ENCODE measurements at places on chromosomes 11 and 22.

- no peak for DNase-seq
Measured at GRCh38 chr11:86639137-86639536, 33.3 kb downstream of the ME3 start.

- DNase-seq: peak; percentile 67
Measured at GRCh38 chr11:76793391-76794291, 10.5 kb downstream of the TSKU start.

GRCh38 chr11:47765086-47765485 is 2.1 kb downstream of the FNBP4 start:
- no peak for DNase-seq

DNA sequence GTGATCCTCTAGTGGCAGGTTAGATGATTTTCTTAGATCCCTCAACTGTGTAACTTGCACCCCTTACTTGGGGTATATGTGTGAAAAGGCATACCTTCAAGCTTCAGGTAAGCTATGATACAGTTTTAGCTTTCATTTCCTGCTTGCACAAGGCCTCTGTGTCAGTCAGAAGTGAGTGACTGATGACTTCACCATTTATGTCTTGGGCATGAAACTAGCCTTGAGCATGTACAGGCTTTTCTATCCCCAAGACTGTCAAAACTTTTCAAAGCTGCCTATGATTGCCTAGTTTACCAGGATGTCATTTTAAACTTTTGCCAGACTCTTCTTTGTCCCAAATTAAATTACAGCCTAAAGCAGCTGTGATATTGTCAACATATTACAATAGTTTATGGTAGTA is 286.1 kb upstream of the CNTN5 start:
- no peak for DNase-seq

- no peak for DNase-seq
Measured at GRCh38 chr11:106133529-106133928, 56.1 kb downstream of the AASDHPPT start.
